ENCODE measurements at places on chromosomes 3 and 15.

GRCh38 chr15:25172691-25173090 lies 217.9 kb downstream of the SNRPN start:
- peak; percentile 1 for DNase-seq

DNA sequence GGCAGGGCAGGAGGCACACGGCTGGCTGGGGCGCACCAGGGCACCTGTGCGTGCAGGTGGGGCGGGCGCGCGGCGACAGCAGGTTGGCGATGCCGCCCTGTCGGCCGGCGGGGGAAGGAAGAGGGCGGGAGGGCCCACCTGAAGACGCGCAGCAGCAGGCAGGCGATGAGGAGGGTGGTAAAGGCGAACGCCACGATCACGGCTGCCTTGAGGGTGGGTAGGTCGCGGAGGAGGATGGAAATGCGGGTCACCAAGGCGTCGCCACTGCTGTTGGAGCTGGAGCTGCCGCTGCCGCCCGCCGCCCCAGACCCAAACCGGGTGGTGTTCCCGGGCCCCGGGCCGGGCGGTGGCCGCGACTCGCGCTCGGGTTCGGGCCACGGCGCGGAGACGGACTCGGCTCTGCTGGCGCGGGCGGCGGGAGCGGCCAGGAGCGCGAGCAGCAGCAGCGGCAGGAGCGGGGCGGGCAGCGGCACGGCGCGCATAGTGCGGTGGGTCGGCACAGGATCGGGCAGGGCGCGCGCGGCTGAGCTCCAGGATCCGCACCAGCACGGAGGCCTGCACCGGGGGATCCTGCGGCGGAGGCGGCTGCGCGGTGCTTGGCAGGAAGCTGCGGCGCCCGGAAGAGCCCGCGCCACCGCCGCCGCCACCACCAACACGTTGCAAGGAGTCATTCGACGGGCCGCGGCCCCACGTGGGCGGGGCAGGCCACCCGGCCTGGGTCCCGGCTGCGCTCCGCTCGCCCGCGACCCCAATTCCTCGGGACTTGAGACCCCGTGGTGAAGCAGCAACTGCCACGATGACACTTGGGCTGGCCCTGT lies at the start of gene FAM174B:
TSS of gene FAM174B (minus strand) at position 598 of the 818 bp plus-strand sequence.
- no peak for DNase-seq

- DNase-seq, result no peak
Observed at GRCh38 chr3:14412831-14413380, 10.5 kb downstream of the SLC6A6 start.

- no peak for DNase-seq
Observed at GRCh38 chr3:109853077-109853731, 515.9 kb upstream of the DPPA4 start.

DNA sequence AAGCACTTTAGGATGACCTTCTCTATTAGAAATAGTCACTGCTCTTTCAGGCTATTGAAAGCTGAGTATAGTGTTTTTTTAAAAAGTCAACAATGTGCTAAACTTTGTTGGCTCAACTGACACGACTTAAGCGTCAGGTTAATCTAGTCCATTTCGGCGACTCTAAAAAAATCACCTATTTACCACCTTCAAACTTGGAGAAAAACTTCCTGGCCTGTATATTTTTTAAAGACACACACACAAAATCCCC lies 517.8 kb downstream of the FOXP1 start:
- DNase-seq, result no peak

DNA sequence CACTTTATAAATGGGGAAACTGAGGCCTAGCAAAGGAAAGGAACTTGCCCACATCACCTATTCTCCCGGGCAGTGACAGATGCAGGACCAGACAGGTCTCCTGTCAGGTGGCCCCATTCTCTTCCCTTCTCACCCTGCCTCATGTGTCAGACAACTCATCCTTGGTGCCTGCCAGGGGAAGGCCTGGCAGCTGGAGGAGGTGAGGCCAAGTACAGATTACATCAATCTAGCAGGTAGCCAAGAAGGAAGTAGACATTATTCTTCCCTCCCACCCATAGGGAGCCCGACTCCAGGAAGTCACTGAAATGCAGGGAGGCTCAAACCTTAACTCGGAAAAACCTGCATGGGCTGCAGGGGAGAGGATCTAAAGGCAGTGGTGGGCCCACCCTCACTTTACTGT lies 39.6 kb downstream of the DAPK2 start:
- DNase-seq, result no peak

DNA sequence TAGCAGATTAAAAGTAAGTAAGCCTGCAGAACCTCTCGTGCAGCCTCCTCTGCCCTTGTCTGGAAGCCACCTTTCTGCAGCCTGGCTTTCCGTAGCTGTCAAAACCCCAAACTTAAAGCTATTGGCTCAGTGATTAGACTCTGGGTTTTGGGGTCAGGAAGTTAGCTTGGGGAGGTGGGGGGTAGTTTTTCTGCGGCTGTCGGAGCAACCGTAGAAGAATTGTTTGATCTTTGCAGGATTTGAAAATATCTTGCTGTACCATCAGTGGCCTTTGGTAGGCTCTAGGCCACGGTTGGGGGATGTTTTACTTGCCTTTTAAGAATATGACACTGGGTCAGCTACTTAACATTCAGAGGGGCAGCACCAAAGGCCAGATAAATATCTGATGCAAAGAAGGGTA lies 88.4 kb upstream of the RASGRP1 start:
- DNase-seq, result peak; percentile 80

Measured in activated gamma-delta T cell treated with Interleukin-2 at 50 U/mL for 16 hours (primary cell).